ENCODE measurements at places on chromosomes 6 and 20.

GRCh38 chr6:33192105-33192646 lies at the start of gene COL11A2:
Gene COL11A2, minus strand, starts transcription at chr6:33192467. Its CDS starts 227 bp downstream, at chr6:33192240.
- no peak for DNase-seq

DNA sequence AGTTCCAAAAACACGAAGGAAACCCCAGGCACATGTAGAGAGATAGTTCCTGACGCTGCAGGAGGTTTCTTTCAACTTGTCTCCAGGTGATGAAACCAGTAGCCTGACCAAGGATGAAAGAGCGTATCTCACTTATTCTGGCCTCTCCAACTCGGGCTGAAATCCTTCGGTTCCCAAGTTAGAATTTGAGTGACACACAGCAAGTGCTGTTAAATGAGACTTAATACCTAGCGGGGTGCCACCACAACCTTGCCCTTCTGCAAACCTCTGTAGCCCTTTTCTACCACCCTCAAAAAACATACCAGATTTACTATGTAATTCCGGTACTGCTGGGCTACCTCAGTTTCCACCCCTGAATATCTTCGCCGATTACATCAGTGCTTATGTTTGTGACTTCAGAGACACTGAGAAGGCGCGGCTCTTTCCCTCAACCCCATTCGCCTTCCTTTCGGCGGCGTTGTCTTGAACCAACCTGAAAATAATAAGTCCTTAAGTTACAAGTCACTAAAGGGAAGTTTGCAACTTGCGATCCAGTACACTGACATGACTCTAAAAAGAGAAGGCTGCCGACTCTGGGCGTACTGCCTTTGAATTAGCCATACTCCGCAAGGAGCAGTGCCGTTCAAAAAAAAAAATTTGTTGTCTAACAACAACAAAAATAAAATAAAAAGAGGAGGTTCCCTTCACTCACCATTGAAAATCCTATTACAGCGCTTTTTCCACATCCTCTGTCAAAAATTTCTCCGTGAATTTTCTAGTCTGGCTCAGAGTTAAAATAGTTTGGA lies 194.9 kb upstream of the ZNF184 start:
- DNase-seq: no peak

GRCh38 chr6:75266716-75267291 lies 17.8 kb downstream of the TMEM30A start:
- peak; percentile 10 for DNase-seq

GRCh38 chr6:17013701-17014100 lies 88.1 kb upstream of the STMND1 start:
- DNase-seq: no peak

- no peak for DNase-seq
Observed at GRCh38 chr6:6714953-6715352, 126.4 kb downstream of the LY86 start.

DNA sequence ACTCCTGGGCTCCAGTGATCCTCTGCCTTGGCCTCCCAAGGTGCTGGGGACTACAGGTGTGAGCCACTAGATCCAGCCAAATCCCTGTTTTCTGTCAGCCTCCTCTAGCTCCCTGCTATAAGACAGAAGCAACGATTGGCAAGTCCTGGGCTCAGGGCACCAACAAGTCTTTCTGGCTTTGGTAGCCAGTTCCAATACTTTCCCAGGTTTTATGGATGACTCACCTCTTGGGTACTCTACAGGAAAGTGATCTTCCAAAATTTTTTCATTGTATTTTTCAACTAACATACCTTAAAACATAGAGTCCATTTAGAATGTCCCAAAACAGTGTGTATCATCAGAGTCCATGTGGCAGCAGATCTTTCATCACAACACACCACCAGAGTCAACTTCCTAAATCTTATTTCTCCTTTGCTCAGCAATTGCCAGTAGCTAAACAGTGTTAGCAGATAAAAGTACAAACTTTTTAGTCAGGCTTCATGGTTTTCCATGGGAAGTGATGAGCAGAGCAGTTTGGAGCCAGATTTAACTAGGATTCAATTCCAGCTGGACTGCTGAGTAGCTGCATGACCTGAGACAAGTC lies 13.3 kb downstream of the GABBR1 start:
- DNase-seq: no peak

DNA sequence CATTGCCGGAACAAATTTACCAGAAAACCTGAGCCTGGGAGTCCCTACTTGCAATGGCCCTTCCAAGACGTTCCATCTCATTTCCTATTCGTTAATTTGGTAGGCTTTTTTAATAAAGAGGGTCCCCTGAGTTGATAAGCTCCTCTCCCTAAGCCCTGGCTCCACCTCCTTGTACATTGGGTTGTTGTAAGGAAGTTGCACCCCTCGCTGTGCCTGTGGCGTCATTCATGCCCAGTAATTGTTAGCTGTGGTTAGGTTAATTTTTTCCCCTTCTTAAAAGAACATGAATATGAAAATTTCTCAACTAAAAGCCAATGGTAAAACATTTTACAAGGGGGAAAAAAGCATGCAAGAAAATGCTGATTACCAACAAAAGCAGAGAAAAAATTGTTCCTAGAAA lies 91.9 kb downstream of the SLC24A3 start:
- DNase-seq: no peak

GRCh38 chr20:47303736-47304135 lies 52.8 kb downstream of the ZMYND8 start:
- DNase-seq: no peak

GRCh38 chr6:25583099-25583498 lies 68.9 kb upstream of the SCGN start:
- no peak for DNase-seq

DNA sequence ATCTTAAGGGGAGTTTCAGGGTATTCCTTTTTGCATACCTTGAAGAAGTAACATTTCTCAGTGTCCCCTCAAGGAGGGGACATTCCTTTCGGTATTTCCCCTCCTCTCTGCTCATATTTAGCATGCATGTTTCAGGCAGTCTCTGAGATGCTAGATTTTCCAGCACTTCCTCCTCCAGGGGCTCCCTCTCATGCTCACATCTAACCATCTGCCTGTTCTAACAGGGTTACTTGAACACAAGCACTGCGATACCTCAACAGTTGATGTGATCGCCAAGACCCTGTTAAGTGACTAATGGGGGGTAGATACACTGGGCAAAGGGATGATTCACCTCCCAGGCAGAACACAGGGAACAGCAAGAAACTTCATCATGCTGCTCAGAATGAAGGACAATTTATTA lies 12.9 kb upstream of the MCM3 start:
- no peak for DNase-seq

GRCh38 chr6:81067057-81067456 lies 685.4 kb downstream of the TENT5A start:
- no peak for DNase-seq

- no peak for DNase-seq
Observed at GRCh38 chr6:83488448-83488847, 23.9 kb upstream of the PRSS35 start.

DNA sequence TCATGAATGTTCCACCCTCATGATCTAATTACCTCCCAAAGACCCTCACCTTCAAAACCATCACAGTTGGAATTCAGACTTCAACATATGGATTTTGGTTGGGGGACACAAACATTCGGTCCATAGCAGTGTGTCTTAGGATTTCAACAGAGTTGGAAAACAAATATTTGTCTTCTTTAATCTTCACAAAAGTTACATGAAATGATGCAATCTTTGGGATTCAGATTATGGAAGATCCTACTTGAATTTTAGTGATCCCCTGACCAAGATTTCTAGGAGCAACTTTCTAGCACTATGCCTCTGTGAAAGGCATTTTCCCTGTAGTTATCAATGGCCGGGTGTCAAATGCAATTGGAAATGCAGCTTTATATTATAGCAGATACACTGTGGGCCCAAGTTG lies 86.5 kb downstream of the TRMT11 start:
- DNase-seq: no peak

GRCh38 chr20:19742974-19743639 lies 15.0 kb upstream of the RIN2 start:
- no peak for DNase-seq

DNA sequence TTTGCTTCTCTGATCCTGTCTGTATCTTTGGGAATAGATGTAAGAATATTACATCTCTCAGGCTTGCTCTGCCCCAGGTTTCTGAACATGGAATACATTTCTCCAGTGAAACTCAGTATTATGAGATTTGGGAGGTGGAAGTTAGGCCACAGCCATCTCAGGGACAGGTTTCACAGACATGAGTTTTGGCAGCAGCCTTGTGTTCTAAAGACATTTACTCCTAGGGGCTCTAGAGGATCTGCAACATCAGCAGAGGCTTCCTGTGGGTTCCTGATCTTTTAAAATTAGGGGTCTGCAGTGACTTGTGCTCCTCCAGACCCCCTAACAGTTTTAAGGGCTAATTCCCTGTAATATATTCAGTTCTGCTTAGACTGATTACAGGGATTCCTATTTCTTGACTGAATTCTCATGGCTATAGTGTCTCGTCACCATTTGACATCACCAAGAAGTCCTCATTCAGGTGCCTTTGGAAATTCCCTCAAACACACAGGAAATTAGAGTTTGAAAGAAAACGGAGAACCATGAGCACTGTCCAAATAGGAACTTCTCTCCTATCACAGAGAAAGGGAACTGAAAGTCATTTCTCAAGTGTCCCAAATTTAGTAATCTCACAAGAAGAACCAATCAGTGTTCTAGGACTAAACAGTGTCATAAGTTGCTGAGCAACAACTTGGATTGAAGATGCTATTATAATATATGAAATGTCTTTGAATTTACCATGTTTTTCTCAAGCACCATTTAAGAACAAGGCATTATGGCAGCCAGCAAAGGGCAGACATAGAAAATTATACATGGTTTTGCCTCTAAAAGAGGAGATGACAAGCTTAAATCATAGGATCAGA lies 2.5 kb upstream of the HLA-DRA start:
- peak; percentile 30 for DNase-seq

DNA sequence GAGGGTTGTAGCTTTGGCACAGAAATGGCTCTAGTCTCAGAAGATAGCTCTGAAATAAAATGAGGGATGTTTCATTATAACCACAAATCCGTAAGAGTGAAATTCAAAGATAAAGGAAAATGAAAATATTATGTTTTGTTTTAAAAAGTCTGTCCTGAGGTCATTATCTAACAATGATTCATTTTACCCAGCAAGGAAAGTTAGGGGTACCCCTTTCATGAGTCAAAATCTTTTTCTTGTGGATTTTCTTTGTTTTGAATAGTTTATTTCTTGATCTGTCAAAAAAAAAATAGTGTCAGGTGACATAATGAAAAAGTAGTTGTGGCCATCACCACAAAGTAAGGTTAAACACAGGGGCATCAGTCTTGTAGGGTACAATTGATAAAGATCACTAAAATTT lies 59.7 kb upstream of the MYB start:
- DNase-seq: no peak

DNA sequence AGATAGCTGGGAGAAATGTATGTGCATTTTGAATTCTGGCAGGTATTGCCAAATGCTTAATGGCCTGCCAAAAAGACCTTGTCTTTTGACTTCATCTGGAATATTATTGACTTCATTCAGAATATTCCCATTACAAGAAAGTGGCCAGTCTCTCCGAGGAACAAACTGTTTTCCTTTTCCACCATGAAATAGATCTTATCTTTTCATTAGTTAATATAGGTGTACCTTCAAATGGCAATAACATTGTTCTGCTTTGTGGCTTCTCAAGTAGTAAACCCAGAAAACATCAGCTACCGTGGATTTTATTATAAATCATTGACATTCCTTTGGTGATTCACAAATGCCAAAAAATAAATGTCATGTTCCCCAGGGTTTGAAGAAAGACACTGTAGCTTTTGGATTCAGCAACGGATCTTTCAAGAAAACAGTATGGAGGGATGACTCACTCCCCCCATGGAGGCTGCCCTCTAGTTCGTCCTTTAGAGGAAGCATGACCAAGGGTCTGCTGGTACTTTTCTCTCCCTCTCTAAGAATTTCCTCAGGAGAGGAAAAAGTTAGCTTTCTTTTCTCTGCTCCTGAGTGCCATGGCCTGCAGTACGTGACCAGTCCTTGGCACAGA lies 1.1 kb upstream of the RNF182 start:
- no peak for DNase-seq

All from GM19239 (cell line).